Right lobe of liver (tissue), 6 donors: ENCODE measurements at places on chromosomes 2 and 18. TPM values are rescaled to one million over a fixed set of nuclear protein-coding genes. Genes with fewer than 3 reads are reported as not detected.

GRCh38 chr2:232139786-232140562 is 178.5 kb downstream of the DIS3L2 start:
- DNase-seq: no peak

GRCh38 chr2:221454459-221455105 is 117.5 kb downstream of the EPHA4 start:
- DNase-seq: no peak

DNA sequence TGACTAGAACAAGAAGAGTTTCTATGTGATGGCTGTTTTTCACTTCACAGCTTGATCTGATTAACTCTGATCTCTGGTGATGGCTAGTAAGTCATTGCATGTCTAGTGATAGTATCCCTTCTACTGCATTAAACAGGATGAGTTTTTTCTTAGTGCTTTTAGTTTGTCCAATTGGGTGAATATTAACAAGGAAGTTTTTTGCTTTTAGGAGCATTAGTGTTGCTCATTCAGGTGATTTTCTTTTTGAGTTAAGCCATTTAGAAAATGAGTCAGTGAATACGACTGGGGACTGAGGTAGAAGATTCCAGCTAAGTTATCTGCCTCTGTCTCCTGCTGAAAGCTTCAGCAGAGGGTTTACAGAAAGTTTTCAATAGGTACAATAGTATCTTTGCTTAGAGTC is 306.7 kb downstream of the PIK3C3 start:
- no peak for DNase-seq

DNA sequence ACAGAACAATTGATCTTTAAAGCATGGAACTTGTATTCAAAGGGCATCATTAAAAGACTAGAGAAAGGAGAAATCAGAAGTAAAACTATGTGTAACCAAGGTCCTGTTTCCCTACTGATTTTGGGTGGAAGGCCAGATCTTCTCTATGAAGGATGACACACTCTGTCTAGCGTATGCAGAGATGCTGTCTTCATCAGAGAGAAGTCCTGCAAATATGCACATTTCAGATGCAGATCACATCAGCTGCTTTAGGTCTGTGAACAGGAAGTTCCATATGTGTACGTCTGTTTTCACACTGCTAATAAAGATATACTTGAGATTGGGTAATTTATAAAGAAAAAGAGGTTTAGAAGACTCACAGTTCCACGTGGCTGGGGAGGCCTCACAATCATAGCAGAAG is 857.3 kb downstream of the CNTNAP5 start:
- DNase-seq: no peak

DNA sequence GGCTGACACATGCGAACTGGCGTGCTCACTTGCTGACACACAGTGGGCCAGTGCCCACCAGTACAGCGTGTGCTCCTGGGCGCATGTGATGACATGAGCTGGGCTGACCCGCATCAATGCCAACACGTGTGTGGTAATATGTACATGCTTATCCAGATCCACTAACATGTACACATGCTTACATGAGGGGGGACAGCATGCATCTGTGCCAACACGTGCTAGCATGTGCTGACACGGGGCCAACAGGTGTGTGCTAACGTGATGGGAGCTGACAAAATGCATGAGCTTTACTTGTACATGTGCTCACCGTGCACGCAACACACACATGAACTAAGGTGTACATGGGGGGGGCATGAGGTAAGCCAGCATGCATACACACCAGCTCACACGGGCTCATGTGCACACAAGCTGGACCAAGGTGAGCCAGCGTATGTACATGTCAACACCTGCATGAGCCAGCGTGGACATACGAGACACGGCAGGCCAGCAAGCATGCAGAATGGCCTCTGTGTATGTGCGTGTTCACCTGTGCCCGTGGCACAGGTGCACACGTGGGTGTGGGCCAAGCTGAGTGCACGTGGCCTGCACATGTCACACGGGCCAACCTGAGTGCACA is 28.5 kb downstream of the GPC1 start:
- DNase-seq: peak; percentile 36

The MC5R gene
- total RNA-seq: not detected

DNA sequence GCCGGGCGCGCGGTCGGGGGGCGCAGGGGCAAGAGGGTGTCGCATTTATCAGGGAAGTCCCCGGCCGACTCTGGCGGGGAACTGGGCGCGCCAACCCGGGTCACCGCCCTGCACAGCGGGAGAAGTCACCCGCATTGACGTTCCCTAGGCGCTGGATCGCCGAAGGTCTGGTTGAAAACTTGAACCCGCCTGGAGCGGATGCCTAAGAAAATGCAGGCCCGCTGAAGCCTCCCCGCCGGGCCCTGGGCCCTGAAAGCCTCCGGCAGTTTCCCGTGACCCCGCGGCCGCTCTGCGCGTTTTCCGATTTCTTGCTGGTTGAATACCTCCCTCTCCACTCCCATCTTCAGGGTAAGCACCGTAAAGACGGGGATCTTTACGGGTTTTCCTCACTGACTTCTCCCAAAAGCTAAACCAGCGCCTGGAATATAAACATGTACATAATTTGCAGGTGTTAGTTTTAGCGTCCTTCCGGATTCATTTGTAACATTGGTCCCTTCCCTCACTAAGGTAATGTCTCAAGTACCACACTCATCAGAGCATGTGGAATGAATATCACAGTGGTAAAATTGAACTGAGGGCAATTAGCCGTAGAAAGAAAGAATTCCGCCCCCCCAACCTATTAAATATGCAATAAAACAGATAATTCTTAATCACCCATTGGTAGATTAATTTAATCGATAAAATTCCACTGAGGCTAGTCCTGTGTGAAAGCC is 675 bp upstream of the SPIRE1 start:
- DNase-seq: peak; percentile 62

The LRRC30 gene
- total RNA-seq: not detected

The GPR45 gene
- total RNA-seq: not detected

GRCh38 chr2:98507461-98507860 is 62.8 kb downstream of the INPP4A start:
- no peak for DNase-seq

DNA sequence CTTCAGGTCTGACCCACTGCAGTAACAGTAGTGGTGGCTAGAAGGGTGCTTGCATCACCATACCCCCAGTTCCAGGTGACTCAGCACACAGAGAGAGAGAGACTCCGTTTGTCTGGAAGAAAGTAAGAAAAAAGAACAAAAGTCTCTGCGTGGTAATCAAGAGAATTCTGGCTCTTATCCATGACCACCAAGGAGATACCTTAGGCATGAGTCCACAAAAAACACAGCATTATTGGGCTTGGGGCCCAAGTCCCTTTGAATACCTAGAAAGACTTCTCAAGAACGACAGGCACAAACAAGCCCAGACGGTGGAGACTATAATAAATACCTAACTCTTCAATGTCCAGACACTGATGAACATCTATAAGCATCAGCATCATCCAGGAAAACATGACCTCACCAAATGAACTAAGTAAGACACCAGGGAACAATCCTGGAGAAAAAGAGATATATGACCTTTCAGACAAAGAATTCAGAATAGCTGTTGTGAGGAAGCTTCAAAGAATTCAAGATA is 21.7 kb upstream of the BAZ2B start:
- no peak for DNase-seq

DNA sequence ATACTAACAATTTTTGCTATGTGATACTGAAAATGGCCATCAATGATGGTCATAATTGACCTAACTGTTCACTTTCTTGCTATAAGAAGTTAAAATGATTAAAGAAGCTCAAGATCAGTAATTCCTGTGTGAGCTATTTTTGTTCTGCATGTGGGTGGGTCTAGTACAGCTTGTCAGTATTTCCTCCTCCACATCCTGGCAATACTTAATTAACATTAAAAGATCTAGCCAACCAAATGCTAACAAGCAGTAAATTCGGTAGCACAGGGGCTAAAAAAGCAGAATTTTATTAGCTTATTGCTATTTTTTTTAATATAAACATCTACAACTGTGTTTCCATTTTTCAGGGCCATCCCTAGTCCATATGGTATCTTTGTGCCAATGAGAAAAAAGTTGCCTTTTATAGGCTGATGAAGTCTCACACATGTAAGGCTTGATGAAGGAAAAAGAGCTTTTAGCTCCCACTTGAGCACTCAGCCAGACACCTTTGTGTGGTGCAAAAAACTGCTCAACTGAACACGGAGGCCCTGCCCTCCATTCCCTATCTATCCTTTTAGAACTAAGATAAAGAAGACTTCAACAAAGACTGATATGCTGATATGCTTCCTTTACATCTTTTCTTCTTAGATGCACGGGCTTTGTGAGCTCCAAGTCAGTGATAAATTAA is 4.9 kb upstream of the PNO1 start:
- DNase-seq: no peak

The MYOM1 gene
- total RNA-seq: 18.5 TPM

The CACNB4 gene
- 0.30 TPM for total RNA-seq
